Activated CD8-positive, alpha-beta T cell treated with anti-CD3 and anti-CD28 coated beads for 36 hours (primary cell): ENCODE measurements at places on chromosomes 1 and 21. TPM values are rescaled to one million over a fixed set of nuclear protein-coding genes. Genes with fewer than 3 reads are reported as not detected.

The SYT14 gene
- total RNA-seq, result not detected

- H3K4me3 ChIP-seq, result no peak overlapping the region
- H3K27ac ChIP-seq, result no peak overlapping the region
- no peaks in the 10 kb centered on the region for H3K4me1 ChIP-seq
- H3K27me3 ChIP-seq, result no peaks in the 10 kb centered on the region
- DNase-seq, result no peak
These were observed 131.3 kb downstream of the CACHD1 start for GRCh38 chr1:64601207-64601606.

The TSPEAR gene
- total RNA-seq, result not detected

GRCh38 chr1:197510691-197511378 is 242.8 kb downstream of the CRB1 start:
- no peak for DNase-seq
- no peak overlapping the region for H3K4me3 ChIP-seq
- no peaks in the 10 kb centered on the region for H3K4me1 ChIP-seq
- no peaks in the 10 kb centered on the region for H3K27me3 ChIP-seq
- no peak overlapping the region for H3K27ac ChIP-seq

DNA sequence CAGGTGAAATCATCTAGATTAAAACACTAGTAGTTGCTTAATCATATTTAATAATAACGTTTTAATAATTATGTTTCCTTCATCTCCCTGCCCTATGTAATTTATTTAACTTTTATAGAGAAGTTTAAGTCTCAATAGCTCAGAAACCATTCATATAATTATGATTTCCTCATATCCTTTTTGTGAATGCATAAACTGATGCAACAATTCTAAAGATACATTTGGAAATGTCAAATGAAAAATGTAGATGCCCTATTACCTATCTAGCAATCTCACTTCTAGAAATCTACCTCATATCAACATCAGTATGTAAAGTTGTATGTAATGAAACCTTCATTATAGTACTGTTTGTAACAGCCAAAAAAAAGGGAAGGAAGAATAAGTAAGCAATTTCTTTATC is 10.5 kb downstream of the DRAM2 start:
- H3K27me3 ChIP-seq, result no peaks in the 10 kb centered on the region
- H3K36me3 ChIP-seq, result peaks cover 49% of the 10 kb centered on the region
- no peak overlapping the region for H3K27ac ChIP-seq
- no peak overlapping the region for H3K4me3 ChIP-seq
- DNase-seq, result no peak

The PROX1 gene
- total RNA-seq, result not detected

DNA sequence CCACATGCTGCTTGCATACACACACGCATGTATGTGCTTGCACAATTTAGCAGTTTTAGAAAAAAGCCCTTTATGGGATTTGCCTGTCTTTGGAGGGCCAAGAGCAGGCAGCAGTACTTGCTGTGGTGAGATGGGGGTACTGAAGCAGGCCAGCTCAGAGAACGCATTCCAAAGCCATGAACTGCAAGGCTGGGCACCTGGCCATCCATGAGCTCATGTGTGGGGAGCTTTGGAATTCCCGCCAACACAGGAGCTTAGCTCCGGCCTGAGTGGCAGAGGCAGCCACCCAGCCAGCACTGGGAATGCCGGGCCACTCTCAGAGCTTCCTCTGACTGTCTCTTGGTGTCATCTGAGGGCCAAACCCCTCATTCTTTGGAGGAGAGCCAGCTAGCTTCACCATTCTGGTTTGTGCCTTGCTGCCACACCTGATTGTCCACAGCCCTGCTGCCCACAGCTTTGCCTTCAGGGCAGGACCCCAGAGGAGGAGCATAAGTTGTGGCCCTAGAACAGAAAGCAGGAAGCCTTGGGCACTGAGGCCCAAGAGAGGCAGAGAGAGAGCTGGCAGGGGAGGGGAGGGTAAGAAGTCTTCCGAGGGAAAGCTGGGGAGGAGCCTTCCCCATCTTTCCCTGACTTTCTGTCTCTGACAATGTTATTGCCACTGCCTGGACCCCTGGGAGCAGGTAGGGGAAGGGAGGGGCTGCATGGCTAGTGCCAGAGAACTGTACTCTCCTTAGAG is 92.1 kb upstream of the POU3F1 start:
- H3K4me3 ChIP-seq, result no peak overlapping the region
- H3K27me3 ChIP-seq, result peaks cover 59% of the 10 kb centered on the region
- H3K36me3 ChIP-seq, result no peaks in the 10 kb centered on the region
- DNase-seq, result no peak
- H3K4me1 ChIP-seq, result no peaks in the 10 kb centered on the region

The TMPRSS3 gene
- 134 TPM for total RNA-seq

GRCh38 chr1:20089328-20090077 is 19.5 kb downstream of the PLA2G5 start:
- H3K4me3 ChIP-seq, result no peak overlapping the region
- DNase-seq, result no peak
- no peaks in the 10 kb centered on the region for H3K36me3 ChIP-seq
- H3K27me3 ChIP-seq, result peaks cover 8% of the 10 kb centered on the region

DNA sequence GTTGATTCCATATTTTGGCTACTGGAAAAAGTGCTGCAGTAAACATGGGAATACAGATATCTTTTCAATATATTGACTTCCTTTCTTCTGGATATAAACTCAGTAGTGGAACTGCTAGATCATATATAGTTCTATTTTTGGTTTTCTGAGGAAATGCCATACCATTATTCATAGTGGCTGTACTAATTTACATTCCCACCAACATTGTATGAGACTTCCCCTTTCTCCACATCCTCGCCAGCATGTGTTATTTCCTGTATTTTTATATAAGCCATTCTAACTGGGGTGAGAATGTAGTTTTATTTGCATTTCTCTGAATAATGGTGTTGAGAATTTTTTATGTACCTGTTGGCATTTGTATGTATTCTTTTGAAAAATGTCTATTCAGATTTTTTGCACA is 385.2 kb downstream of the NUF2 start:
- H3K27me3 ChIP-seq, result no peaks in the 10 kb centered on the region
- no peak for DNase-seq
- H3K4me1 ChIP-seq, result no peaks in the 10 kb centered on the region
- H3K4me3 ChIP-seq, result no peak overlapping the region
- H3K36me3 ChIP-seq, result no peaks in the 10 kb centered on the region

The MFAP2 gene
- not detected for total RNA-seq

DNA sequence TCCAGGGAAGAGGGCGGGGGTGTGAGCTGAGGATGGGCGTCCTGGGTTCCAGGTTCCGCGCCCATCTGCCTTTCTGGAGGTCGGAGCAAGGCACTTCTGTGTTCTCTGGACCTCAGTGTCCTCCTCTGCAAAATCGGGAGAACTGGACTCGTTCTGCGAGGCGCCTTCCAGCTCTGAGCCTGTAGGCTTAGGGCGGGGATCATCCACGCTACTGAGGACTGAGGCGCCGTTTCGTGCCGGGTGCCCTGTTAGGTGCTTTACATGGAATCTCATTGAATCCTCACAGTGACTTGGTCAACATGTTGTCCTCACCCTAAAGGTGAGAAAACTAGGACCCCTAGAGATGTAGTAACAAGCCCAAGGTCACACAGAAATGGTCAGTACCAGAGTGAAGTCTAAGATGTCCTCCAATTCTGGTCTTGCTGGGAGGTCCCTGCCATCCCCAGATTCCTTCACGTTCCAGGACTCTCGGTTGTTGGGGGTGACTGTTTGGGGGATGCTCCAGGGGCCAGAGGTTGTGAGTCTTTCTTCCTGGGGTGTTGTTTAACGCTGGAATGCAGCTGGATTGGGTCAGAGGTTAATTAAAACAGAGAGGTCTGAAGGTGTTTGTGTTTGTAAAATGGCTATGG is 677 bp downstream of the PRKAA2 start:
- no peaks in the 10 kb centered on the region for H3K36me3 ChIP-seq
- DNase-seq, result no peak
- peaks cover 38% of the 10 kb centered on the region for H3K27me3 ChIP-seq
- H3K27ac ChIP-seq, result no peak overlapping the region

The KCNQ4 gene
- total RNA-seq, result 0.43 TPM

- no peaks in the 10 kb centered on the region for H3K4me1 ChIP-seq
- DNase-seq, result no peak
- H3K27me3 ChIP-seq, result peaks cover 1% of the 10 kb centered on the region
- H3K4me3 ChIP-seq, result no peak overlapping the region
- no peaks in the 10 kb centered on the region for H3K36me3 ChIP-seq
These were observed 986 bp upstream of the RNF186 start for GRCh38 chr1:19815801-19816736.

DNA sequence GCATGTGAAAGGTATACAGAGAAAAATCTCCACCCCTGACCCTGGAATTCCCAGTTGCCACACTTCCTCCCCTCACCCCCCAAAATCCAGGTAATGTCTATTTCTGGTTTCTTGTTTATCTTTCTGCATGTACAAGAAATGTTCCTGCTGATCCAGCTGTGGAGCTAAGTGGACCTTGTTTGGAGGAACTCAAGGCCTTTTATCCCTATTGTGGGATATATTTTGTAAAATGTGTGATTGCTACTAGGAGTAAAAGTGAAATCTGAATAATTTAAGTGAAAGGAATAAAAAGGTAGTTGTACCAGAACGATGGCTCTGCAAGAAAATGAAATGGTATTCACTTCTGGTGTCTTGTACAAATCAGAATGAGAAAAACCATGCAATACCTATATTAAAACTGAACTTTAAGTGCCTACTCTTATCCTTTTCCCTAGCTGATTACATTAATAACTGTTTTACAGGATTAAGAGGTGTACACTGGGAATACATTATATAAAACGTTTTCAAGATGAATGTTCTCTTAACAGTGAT is 3.0 kb downstream of the SPEN start:
- peak overlapping the region; percentile 72 for H3K4me3 ChIP-seq
- no peak for DNase-seq
- H3K27ac ChIP-seq, result peak overlapping the region; percentile 47
- peaks cover 35% of the 10 kb centered on the region for H3K4me1 ChIP-seq
- H3K36me3 ChIP-seq, result peaks cover 17% of the 10 kb centered on the region

DNA sequence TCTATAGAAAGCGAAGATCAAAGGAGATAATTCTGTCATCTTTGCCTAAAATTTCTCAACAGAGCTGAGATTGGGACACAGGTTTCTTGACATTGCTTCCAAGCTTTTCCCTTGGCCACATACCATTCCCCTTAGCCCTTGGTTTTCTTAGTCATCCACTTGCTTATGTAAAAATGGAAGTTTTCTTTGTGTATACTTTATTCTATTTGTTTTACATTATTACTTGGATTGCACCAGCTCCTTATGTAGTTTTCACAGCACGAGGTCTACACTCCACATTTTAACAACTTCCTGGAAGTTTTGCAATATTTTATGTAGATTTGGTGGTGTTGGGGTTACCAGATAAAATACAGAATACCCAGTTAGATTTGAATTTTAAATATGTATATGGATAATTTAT is 129.8 kb downstream of the PLA2G4A start:
- DNase-seq, result no peak
- H3K4me3 ChIP-seq, result no peak overlapping the region
- H3K27me3 ChIP-seq, result no peaks in the 10 kb centered on the region
- no peaks in the 10 kb centered on the region for H3K4me1 ChIP-seq
- H3K27ac ChIP-seq, result no peak overlapping the region

The S100A9 gene
- total RNA-seq, result not detected

DNA sequence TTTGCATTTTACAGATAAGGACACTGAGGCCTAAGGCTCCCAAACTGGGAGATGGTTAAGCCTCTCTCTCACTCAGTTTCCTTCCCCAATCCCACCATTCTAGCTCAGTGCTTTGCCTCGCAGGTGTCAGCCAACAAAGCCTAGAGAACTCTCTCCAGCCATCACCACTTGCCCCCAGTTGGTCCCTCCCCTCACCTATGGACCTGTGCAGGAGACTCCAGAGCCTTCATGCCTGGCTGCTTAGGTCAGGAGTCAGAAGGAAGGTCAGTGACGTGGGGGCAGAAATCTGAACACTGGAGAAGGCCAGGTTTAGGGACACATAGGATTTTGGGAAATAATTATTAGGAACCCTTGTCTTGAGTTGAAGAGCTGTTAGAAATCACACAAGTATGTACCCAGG is 295.3 kb downstream of the PTPRU start:
- no peak for DNase-seq
- H3K27me3 ChIP-seq, result peaks cover 6% of the 10 kb centered on the region
- no peaks in the 10 kb centered on the region for H3K36me3 ChIP-seq
- no peaks in the 10 kb centered on the region for H3K4me1 ChIP-seq
- H3K27ac ChIP-seq, result no peak overlapping the region

The IL12RB2 gene
- 29.7 TPM for total RNA-seq

The P3R3URF gene
- not detected for total RNA-seq

The RALGPS2 gene
- total RNA-seq, result 2.8 TPM

DNA sequence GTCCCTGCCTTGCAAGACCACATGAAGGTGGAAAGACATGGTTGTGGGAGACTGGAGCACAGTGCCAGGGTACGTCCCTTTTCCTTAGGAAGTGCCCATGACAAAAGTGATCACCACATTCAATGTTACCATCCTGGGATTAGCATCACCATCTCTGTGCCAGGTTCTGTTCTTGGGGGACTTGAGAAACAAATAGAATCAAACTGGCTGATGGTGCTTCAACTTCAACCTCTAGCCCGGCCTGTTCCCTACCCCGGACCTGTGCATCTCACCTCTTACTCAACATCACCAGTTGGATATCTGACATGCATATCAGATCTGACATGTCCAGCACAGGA is 153.3 kb downstream of the GRIK3 start:
- no peaks in the 10 kb centered on the region for H3K4me1 ChIP-seq
- no peak overlapping the region for H3K27ac ChIP-seq
- H3K4me3 ChIP-seq, result no peak overlapping the region
